Activated naive CD4-positive, alpha-beta T cell (primary cell): ENCODE measurements at places on chromosomes 16 and 17.
A peak's percentile ranks its signal among the peaks of the same experiment; 100 is the strongest.

DNA sequence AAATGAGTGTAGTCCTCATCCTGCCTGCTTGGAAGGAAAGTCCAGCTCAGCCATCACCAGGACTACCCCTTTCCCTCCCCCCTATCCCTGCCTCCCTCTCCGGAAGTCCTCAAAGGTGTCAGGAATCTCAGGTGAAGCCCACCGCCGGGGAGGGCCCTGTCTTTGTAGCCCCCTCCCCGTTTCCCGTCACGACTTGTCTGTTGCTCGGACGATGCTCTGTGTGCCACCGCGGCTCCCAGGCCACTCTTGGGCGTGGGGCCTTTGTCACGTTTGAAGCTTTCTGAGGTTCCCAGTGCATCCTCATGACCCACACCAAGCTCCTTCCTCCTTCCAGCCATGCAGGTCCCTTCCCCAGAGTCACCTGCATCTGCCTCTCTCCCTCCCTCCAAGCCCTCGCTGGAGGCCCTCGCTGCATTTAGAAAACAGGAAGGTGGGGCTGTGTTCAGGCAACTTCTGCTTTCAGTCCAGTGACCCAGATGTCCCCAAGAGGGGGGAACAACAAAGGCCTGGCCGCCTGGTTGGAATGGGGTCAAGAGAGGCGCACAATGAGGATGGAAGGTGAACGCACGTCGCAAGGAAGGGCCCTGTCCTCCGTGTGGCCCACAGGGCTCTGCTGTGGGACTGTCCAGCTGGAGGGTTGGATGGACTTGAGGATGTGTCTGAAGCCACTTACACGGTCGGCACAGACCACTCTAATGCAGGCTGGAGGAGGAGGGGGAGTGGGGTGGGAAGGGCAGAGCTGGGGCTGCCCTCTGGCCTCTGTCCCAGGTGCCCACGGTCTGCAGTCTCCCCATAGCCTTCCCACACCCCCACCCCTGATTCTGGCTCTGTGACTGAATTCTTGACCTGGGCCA lies 59.9 kb downstream of the OR1D5 start:
- no peak for DNase-seq

DNA sequence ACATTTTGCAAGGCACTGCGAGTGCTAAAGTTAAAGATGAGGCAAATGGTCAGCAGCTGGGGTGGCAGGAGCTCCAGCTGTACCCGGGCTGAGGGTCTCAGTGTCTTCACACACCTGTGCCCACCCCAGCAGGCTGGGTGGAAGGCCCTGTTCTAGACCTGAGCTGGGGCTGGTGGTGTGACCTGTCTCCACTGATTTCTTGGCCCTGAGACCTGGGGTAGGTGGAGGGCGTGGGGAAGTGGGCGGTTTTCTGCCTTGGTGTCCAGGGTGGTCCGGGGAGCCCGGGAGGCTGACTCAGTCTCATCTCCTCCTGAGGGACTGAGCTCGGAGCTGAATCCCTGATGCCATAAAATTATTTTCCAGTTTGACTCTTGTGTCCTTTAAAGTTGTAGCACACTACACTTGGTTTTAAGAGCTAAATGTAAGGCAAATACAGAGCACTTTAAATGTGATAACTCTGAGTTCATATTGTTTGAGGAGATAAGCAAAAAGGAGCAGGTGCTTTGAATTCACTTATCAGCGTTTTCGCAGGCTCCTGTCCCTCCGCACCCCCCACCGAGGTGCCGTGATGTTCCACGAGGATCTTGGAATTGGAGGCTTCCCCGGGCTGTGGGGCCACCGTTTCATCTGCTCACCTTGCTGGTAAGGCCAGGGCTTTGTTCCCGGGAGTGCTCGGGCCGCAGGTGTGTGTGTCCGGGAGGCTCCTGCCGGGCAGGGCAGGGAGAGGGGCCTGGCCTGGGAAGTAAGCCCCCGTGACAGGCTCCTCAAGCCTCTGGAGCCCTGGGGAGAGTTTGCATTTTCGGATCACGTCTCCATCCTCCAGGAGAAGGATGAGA lies 117.0 kb downstream of the AATF start:
- no peak for DNase-seq

- no peak for DNase-seq
These were observed 13.8 kb downstream of the THRA start for GRCh38 chr17:40076591-40076990.

- peak; percentile 26 for DNase-seq
These were observed 9.3 kb upstream of the ABCC12 start for GRCh38 chr16:48164907-48165715.

DNA sequence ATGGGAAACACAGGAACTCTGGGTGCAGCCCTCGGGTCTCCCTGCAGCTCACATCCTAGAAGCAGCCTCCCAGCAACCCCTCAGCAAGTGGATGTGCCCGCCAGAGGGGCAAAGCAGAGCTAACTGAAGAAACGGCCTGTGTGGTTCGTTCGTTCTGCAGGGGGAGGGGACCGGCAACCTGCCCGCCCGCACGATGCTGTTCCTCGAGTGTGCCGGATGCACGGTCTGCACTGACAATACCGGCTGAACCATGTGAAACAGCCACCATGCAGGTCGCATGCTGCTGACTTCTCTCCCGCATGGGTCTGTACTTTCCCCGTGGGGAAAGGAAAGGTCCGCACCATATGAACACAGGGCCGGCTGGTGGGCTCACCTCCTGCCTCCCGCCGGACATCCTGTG lies 25.3 kb upstream of the C16orf95 start:
- DNase-seq, result no peak

DNA sequence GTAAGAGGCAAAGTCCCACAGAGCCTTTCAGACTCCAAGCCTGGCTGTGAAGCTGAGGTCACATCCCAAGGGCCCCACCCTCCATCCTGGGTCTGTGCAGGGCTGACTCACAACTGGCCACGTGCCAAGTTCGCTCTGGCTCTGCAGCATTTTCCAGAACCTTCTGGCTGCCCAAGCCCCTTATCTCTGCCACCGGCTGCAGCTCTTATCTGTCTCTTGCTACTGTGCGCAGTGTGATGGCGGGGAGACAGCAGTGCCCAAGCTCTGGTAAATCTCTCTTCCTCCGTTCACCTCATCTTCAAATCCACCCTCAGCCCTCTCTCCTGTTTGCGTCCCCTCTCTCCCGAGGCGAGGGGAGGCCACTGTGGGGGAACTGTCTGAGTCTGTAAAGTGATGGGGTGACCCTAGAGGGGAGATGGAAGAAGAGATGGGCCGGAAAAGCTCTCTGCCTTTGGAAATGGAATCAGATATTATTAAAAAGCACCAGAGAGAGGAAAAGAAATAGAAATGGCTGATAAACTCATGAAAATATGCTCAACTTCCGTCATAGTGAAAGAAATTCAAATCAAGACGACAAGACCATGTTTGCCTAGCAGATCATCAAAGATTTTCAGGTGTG lies 162.7 kb upstream of the CDC42EP4 start:
- peak; percentile 5 for DNase-seq

GRCh38 chr16:9311303-9311954 lies 220.0 kb downstream of the HAPSTR1 start:
- DNase-seq, result no peak

- no peak for DNase-seq
These were observed 204.5 kb downstream of the RBFOX3 start for GRCh38 chr17:79406316-79406715.

DNA sequence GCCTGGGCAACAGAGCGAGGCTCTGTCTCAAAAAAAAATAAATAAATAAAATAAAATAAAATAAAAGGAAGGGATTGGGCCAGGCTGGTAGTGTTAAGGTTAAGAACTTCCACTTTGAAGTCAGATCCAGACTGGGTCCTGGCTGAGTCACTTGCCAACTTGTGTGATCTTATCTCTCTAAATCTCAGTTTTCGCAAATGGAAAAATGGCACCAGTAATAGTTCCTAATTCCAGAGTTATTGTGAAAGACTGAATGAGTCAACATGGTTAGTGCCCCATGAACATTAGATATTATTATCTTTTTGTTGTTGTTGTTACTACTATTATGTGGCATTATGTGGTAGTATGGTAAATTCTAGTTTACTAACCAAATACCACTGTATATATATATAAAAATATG lies 188.0 kb upstream of the AXIN2 start:
- no peak for DNase-seq

DNA sequence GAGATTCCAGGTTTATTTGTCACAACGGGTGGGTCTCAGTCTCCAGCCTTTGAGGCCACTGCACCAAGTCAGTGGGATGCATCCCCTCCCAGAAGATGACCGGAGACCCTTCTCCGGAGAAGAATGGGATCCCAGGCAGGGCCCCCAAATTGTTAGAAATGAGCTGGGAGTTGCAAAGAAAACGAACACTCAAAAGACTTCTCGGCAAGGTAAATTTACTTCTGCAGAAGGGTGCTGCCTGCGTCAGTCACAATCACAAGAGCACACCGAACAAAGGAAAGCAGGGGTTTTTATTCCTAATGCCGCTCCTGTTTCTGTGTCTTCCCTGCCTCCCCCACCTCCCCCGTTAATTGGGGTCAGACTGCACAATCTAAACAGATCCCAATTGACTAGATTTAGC lies 61.4 kb downstream of the ATF7IP2 start:
- no peak for DNase-seq

DNA sequence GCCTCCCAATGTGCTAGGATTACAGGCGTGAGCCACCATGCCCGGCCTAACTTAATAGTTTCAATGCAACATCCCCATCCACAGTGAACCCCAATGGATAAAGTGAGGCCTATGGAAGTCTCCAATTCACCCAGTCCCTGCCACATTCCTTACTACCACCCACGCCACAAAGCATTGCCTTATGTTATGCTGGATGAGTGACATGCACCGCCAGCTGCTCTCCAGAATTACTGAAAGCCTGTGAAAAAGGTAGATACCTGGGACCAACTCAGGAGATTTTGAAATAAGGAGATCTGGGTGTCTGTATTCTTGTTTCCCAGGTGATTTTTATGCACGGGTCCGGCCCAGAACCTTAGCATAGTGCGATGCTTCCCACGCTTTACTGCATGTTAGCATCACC lies 16.9 kb upstream of the GAS7 start:
- no peak for DNase-seq

GRCh38 chr17:5873781-5874180 lies 196.4 kb upstream of the WSCD1 start:
- no peak for DNase-seq

DNA sequence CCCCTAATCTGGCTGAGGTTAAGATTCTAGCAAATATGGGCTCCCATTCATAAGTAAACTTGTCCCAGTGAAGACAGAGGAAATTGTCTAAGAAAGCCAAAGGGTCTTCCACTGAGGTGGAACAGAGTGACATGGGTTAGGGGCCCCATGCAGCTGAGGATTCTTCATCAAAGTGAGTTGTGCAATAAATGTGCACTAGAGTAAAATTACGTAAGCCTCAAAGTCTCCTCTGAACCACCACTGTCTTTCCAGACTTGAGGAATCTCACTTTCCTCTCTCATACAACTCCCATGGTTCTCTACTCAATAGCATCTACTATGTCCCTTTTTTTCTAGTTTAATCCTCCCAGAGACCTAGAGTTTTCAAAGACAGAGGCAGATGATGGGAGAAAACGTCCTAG lies 132.4 kb downstream of the CA10 start:
- DNase-seq, result no peak

GRCh38 chr16:14505846-14506245 lies 124.2 kb downstream of the PARN start:
- no peak for DNase-seq

DNA sequence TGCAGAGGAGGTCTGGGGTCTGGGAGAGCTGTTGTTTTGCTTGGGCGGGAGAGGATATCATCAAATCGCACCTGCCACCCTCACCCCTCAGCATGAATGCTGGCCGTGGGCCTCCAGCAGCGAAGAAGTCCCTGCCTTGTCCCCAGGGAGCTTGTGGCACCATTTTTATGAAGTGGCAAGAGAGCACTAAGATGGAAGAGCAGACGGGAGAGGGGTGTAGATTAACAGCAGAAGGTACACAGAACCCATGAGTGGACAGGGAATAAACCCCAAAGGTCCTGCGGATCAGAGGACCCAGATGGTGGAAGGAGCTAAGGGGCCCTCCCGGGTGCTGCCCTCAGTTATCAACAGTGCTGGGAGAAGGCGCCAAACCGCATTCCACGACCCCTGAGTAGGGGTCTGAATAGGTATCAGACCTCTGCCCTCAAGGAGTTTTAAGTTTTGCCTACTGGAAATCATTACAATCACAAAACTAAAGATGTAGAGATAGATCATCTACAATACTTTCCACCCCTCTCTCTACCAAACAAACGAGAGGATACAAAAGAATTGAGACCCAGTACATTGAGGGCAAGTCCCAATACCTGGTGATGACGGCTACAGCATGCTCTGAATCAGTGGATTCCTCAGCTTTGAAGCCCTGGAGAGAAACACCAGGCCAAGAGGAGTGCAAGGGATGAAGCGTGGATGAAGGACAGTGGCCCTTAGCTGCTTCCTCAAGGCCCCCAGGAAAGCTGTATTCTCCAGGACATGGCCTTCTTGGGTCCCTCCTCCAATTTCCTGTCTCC lies 60.2 kb downstream of the CCDC182 start:
- no peak for DNase-seq

DNA sequence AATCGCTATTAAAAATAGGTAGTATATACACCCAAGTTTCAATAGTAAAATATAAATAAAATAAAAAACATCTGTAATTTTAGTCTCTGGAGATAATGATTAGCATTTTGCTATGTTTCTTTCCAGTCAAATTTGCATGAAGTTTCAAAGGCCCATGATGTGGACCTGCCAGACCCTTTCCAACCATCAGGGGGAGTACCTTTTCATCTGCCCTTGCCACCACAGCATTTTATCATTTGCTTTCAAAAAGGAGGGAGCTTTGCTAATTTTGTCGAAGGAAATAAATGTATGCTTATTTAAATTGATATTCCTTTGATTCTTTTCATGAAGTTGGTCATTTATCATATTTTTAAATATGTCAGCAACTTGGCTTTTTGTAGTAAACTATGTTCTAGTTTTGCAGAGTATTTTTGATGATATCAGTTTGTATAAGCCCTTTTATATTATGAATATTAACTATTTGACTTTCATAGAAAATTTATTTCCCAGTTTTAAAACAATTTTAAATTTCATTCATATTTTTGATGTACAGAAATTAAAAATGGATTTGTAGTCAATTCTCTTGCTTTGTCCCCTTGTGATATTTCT lies 115.2 kb upstream of the NETO2 start:
- DNase-seq, result no peak

DNA sequence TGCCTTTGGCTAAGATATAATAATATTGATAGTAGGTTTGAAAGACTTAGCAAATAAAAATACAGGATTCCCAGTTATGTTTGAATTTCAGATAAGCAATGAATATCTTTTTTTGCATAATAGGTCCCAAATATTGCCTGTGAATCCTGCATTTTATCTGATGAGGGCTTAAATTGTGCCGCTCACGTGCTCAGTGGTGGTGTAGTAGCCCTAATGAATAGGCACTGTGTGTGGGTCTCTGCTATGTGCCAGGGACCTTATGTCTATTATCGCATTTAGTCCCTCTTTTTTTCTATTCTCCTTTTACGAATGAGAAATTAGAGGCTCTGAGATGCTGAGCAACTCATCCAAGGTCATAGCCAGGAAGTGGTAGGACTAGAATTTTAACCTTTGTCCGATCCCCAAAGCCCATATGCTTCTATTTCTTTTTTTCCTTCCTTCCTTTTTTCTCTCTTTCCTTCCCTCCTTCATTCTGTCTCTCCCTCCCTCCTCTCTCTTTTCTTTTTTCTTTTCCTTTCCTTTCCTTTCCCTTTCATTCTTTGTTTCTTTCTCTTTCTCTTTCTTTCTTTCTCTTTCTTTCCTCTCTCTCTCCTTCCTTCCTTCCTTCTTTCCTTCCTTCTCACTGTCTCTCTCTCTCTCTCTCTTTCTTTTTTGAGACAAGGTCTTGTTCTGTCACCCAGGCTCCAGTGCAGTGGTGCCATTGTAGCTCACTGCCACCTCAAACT lies 47.2 kb downstream of the RGS9 start:
- no peak for DNase-seq
